Left lobe of liver (tissue), 2 donors: ENCODE measurements at places on chromosomes 4 and X. TPM values are rescaled to one million over a fixed set of nuclear protein-coding genes. Genes with fewer than 3 reads are reported as not detected.

Gene ANXA10
- 32.0 TPM for total RNA-seq

Gene TCEAL2
- total RNA-seq = not detected

Gene S100P
- total RNA-seq = 2.3 TPM

Gene CYTL1
- total RNA-seq = not detected

Gene GBA3
- total RNA-seq = 57.4 TPM

Gene MAGEA10
- not detected for total RNA-seq

Gene FREM3
- not detected for total RNA-seq

Gene GAGE2A
- total RNA-seq = 0.58 TPM

Gene P2RY8
- total RNA-seq = 0.48 TPM

Gene GLRA3
- total RNA-seq = not detected

Gene MAGEA11
- total RNA-seq = not detected

Gene SGMS2
- total RNA-seq = 15.6 TPM
